ENCODE measurements at places on chromosomes 11 and 22. TPM values are rescaled to one million over a fixed set of nuclear protein-coding genes. Genes with fewer than 3 reads are reported as not detected.
A peak's percentile ranks its signal among the peaks of the same experiment; 100 is the strongest.

GRCh38 chr11:119796363-119797060 lies 67.5 kb upstream of the NECTIN1 start:
- DNase-seq, result no peak

- peak; percentile 69 for DNase-seq
Observed at GRCh38 chr11:117828611-117829368, 4.2 kb upstream of the FXYD2 start.

- no peak for DNase-seq
Observed at GRCh38 chr11:62444236-62444833, 25.5 kb downstream of the SCGB1A1 start.

- peak; percentile 47 for DNase-seq
Observed at GRCh38 chr11:124481365-124482323, 36.1 kb upstream of the OR8B8 start.

- DNase-seq, result no peak
Observed at GRCh38 chr11:131606811-131607335, 236.5 kb downstream of the NTM start.

DNA sequence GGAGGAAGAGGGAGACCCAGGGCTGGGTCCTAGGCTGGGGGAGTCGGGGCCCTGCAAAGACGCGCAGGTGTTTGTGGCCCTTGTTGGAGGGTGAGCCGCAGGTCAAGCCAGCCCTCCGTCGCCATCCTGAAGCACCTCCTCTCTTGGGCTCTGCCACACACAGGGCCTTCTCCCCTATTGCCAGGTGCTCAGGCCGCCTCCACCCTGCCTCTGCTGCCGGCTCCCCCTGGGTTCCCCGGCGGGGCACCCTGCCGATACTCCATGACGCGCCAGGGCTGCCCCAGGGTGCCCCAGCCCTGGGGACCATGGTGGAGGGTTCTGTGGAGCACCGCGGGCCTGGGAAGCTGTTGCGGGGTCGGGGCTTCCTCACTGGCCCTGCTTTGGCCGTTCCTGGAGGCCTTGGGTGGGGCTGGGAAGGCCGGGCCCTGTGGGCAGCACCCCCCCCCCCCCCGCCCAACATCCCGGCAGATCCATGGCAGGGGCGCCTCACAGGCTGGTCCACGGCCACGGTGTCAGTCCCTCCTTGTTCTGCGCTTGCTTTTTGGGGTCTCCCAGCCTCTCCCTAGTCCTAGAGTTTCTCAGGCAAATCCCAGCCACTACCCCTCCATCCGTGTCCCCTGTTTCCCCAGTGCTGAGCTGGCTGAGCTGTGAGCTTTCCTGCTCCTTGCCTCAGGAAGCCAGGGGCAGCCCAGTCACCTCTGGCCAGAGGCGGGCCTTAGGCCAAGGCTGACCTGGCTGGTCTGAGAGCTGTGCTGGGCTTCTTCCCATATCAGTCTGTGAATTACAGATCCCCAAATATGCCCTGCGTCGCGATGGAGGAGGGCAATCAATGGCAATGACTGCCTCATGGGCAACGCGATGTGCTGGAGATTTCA lies 2.3 kb upstream of the ADORA2A start:
- DNase-seq, result no peak

Gene OR52A5
- total RNA-seq, result not detected

Gene CDC45
- 0.26 TPM for total RNA-seq

Gene GDPD4
- not detected for total RNA-seq

Gene OR5J2
- total RNA-seq, result not detected

Gene SCGB1C1
- not detected for total RNA-seq
